ENCODE measurements at places on chromosomes 12 and 14. TPM values are rescaled to one million over a fixed set of nuclear protein-coding genes. Genes with fewer than 3 reads are reported as not detected.

Gene CLEC6A
- not detected for total RNA-seq

Gene ATP5MC2
- total RNA-seq: 169 TPM

Gene C2CD5
- 37.7 TPM for total RNA-seq

Gene INHBC
- not detected for total RNA-seq
